ENCODE measurements at places on chromosomes 2 and 18. TPM values are rescaled to one million over a fixed set of nuclear protein-coding genes. Genes with fewer than 3 reads are reported as not detected.

Gene FZD7
- total RNA-seq: 6.8 TPM

Gene SPDYA
- total RNA-seq: 0.28 TPM

Gene ICOS
- total RNA-seq: not detected

Gene REG3A
- not detected for total RNA-seq

Gene KCNG2
- total RNA-seq: not detected

Gene CRACDL
- 3.6 TPM for total RNA-seq

Gene XDH
- total RNA-seq: 4.6 TPM

Gene QPCT
- 2.9 TPM for total RNA-seq
